Fibroblast of skin of back (primary cell): ENCODE measurements at places on chromosomes 7 and 10.

- peak; percentile 86 for DNase-seq
Measured at GRCh38 chr7:151623766-151624165, 104.1 kb upstream of the RHEB start.

DNA sequence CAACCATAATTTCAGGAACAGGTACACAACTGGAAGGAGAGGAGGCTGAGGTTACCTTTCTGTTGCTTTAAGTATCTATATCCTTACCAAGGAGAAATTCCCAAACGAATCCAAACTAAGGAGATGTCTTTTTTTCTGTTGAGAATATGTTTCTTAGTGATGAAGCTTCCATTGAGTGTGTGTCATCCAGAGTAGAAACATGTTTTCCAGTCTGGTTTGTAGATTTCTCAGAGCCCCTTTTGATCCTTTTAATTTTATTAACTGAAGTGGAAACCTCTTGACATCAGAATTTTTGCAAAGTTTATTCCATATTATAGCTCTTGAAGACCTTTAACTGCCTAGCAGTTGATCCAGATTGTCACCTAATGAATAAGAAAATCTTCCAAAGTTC is 207.1 kb upstream of the FERD3L start:
- DNase-seq = peak; percentile 52

DNA sequence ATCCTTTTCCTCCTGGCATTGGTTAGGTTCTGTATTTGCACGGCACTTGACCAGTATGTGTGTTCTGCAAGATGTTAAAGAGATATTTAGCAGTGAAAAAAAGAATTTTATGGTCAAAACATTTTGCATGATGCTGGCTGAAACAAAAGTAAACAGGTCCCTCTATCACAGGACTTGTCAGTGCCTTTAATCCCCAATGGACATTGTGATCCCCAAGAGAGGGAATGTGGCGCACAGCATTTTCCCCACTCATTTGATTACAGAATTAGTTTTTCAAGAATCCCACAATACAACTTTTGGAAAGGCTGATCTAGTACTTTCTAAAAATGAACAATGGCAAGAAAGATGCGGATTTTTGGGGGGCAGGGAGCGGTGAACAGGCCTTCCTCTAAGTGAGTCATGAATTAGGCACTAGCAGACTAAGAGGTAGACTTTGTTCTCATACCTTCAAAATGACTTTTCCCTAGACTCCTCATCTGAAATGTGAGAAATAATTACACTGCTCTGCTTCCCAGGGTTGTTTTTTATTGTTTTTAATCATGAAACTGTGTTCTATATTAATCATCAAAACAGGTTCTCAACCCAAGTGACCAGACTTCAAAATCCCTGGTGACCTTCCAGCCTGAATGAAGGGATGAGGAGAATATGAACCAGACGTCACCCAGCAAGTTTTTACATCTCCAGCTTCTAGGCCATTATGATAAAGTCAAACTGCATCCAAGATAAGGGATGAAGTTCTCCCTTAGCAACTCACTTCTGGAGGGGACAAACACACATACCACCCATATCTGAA is 8.6 kb downstream of the FBXW4 start:
- peak; percentile 39 for DNase-seq

DNA sequence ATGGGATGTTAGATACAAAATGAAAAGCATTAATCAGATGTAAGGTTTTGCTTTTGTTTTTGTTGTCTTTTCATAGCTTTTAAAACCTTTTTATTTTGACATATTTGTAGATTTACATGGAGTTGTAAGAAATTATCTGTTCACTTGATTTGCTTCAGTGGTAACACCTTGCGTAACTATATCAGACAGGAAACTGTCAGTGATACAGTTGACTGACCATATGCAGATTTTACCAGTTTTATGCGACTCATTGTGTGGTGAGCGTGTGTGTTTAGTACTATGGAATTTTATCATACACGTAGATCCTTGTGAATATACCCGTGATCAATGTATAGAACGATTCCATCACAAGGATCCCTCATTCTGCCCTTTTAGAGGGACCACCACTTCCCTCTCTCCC is 701.4 kb downstream of the SUGCT start:
- DNase-seq = peak; percentile 8

- peak; percentile 57 for DNase-seq
Measured at GRCh38 chr10:106107706-106108105, 1056.8 kb downstream of the SORCS1 start.

DNA sequence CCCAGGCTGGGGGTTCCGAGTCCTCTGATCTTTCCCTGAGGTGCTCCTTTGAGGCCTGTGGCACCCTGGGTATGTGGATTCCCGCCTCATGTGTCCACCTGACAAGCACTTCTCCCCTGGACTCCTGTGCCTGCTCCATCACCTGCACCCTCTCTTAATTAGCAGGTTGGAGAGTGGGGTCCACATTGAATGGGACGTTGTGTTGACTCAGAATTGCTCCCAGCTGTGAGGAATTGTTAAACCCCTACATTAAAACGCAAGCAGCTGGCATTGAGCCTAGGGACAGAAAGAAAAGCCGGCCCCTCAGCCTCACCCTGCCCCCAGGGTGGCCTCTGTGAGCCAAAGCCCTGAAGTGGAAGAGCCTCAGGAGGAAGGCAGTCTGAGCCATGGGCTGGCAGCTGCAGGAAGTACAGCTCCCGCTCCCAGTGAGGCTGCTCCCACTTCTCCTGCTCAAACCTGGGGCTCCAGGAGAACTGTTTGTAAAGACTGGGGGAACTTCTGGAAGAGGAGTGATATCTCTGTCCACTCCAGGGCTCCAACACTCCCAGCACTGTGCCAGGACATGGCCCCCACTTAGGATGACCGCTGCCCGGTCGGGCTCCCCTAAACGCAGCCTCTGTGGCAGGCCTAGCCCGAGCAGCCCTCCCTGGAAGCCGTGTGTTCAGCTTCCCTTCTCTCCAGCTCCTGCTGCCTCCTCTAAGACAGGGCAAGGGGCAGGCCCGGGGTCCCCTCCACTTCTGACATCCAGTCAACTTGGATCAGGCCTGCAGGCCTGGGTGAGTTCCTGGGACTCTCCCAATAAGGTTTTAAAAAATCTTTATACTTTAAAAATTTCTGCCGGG is 1.8 kb upstream of the OPN4 start:
- peak; percentile 40 for DNase-seq

DNA sequence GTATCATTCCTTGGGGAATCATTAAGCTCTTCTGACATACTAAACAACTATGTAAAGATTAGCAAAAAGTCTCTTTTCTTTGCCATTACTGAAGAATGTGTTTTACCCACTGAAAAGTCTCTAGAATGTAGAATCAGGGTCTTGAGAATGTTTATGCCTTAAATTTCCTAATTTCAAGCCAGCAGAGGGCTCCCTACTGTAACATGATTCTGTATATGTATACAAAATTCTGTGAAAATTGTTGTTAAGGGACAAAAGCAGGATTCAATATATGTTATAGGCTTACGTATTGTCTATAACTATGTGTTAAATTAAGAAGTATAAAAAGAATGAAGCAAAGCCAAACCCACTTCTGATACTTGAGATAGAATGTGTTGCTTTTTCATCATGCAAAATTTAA is 296.9 kb upstream of the DGKB start:
- DNase-seq = peak; percentile 46

DNA sequence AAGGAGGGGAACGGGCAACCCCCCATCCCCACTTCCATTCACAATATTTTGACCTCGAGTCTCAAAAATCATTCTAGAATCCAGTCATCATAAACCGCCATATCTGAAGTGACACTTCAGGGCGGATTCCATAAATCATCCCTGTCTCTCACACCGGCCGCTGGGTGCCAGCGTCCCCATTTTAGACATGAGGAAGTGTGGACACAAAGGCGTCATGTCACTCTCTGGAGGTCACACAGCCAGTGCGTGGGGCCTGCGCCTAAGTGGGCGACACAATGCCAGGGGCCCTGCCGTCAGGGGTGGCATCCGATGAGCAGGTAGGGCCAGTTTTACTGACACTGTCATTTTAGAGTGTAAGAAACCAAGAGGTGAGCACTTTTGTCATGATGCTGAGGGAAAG is 19.5 kb downstream of the KCNH2 start:
- no peak for DNase-seq
